Ovary (tissue), 10 donors: ENCODE measurements at places on chromosomes 4 and X.

GRCh38 chrX:24720036-24720435, 26.3 kb downstream of the POLA1 start:
- no peak for DNase-seq

DNA sequence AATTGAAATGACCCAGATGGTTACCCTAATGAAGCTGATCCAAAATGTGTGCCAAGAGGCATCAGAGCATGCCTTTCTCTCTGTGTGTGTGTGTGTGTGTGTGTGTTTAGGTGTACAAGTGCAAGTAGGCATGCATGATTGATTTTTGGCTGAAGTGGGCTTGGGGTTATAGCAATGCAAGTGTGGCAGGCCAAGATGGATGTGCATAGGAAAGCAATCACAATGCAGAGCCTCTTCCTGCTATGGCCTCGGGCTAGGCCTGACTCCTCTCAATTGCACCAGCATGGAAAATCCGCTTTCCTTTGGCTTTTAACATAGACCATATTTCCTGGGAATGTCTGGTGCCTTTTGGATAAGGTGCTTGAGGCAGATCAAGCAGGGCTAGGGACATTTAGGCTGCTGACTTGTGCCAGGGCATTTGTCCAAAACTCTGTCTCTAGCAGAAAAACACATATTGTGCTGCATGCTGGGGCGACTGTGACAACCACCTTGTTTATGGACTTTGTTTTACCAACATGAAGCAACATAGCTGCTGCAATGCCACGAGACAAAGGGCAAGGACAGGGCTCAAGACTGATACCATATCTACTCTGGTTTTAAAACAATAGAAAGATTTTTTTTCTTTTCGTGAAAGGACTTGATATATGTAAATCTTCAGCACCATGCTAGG, 395.7 kb downstream of the RAPGEF2 start:
- no peak for DNase-seq

- no peak for DNase-seq
Measured at GRCh38 chrX:15909605-15910004, 55.0 kb upstream of the AP1S2 start.

- DNase-seq, result no peak
Measured at GRCh38 chr4:74431113-74431826, 13.7 kb upstream of the AREG start.

GRCh38 chrX:111098874-111099273, 2.9 kb downstream of the PAK3 start:
- peak; percentile 23 for DNase-seq

DNA sequence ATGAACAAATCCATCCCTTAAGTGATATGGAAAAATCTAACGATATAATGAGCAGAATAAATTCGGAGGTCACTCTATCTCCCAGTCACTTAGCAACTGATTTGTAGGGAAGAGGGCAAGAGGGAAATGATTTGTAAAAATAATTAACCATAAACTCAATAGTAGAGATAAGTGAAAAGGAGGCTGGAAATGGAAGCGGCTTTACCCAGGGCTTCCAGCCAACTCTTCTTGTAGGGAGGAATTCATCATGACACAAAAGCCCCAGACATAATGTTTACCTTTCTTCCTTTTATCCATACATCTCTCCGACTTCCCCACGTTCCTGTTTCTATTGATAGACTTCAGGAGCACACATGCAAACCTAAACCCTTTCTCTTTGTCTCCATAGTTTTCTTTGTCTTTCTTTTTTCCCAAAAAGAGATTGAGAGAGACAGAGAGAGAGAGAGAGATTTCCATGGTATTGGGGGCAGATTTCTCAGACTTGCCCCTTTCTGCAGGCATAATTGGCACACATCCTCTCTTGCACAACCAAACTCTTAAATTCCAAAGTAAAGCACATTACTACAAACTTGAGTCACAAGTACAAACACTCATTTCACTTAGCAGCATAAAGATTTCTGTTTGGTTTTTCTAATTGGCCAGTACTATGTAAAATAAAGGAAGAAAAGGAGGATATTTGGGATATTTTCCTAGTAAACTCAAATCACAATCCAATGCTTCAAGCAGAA, 140.9 kb downstream of the MAPK10 start:
- DNase-seq, result no peak

- DNase-seq, result no peak
Measured at GRCh38 chr4:123976285-123976684, 579.7 kb downstream of the SPRY1 start.

DNA sequence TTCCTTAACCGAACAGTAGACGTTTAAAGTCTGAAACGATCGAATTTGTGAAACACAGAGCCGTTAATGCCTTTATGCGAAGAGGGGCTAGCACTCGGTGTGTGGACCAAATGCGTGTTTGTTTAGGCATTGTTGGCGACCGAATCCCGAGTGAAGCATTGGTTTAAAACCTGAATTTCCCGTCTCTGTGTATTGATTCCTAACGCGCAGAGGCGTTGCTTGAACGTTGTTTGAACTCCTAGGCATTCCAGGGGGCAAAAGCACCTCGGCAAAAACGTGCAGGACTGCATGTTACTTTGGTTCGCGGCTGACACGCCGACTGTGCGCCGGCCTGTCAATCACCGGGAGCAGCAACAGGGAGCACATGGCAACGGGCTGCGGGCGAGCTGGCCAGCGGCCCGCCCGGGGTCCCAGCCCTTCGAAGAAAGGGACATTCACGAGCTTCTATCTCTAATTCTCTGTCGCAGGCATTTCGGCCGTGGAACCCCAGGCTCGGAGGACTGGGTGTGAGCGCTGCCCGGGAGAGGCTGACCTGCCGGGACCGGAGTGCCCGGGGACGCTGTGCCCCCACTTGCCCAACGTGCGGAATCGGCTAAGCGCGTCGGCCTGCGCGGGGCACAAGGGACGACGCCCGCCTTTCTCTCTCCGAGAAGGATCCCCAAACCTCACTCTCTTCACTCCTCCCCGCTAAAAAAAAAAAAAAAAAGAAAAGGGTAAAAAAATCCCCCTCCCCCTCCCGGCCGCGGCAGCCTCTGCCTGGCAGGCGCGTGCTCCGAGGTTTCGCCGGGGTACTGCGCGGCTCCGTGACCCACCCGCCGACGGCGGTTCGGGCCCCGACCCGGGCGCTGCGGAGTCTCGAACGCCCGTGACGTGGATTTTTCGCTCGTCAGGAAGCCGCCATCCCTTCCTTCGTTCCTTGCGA, 810 bp downstream of the SPRY1 start:
- peak; percentile 63 for DNase-seq

DNA sequence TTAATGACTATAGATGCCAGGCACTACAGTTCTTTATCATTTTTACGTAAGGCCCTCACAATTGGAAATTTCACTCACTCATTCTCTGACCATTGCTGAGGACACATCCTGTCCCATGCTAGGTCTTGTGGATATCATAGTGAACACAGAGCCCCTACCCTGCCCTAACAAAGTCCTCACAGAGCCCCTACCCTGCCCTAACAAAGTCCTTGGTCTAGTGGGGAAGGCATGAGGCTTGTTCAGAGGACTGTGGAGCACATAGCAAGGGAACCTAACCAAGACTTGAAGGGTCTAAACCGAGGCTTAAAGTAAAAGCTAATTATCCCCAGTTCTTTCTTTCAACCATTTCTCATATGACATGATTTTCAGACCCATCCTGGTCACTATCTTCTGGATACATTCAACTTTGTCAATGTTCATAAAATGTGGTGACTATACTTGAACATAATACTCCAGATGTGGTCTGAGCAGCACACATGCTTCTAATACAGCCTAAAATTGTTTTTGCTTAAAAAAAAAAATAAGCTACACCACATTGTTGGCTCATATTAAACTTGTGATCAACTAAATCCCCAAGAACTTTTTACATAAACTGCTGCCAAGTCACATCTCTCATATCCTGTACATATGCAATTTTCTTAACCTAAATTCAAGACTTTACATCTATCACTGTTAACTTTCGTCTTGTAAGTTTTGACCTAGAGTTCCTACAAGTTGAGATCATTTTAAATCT, 77.0 kb downstream of the GPC3 start:
- no peak for DNase-seq

DNA sequence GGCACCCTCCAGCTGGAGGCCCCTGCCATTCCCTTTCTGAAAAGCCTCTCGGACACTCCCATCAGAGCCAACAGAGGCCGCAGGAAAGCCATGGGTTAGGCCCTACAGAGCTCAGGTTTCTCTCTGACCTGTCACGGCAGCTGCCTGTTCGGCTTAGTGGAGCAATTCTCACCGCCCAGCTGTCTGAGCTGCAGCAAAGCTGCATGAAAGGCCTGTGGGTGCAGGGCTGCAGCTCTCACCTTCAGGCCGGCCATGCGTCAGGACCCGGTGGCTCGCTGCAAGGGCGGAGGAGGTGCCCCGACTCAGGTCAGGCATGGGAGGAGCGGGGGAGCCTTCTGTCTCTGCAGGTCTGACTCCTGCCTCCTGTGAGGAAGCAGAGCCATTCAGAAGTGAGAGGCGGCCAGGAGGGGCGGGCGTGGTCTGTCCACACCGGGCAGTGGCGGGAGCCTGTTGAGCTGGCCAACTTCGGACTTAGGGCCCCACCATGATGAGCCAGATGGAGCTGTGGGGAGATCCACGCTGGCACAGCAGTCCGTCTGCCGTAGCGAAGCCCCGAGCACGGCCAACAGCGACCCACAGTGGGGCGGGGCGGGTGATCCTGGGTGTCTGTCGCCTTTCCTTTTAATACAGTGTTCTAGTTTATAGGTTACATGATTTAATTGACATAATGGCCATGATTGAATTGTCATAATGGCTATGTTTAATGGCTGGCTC, 23.4 kb downstream of the PDE6B start:
- no peak for DNase-seq

DNA sequence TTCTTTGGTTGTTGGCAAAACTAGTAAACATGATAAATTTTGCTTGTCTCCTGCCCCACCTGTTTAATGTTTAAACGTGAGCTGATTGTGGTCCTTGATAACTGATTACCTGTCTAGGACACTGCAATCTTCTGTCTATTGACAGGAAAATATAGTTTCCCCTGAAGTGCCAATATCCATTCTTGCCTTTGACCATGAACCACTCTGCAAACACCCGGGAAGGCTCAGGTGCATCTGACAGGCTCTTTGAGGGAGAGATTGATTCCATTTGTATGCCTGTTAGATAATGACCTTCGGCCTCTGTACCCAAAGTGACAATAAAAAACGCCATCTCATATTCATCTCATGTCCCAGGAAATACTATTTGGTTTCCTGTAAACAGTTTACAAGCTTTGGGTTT, 453.0 kb downstream of the CENPC start:
- DNase-seq, result no peak

DNA sequence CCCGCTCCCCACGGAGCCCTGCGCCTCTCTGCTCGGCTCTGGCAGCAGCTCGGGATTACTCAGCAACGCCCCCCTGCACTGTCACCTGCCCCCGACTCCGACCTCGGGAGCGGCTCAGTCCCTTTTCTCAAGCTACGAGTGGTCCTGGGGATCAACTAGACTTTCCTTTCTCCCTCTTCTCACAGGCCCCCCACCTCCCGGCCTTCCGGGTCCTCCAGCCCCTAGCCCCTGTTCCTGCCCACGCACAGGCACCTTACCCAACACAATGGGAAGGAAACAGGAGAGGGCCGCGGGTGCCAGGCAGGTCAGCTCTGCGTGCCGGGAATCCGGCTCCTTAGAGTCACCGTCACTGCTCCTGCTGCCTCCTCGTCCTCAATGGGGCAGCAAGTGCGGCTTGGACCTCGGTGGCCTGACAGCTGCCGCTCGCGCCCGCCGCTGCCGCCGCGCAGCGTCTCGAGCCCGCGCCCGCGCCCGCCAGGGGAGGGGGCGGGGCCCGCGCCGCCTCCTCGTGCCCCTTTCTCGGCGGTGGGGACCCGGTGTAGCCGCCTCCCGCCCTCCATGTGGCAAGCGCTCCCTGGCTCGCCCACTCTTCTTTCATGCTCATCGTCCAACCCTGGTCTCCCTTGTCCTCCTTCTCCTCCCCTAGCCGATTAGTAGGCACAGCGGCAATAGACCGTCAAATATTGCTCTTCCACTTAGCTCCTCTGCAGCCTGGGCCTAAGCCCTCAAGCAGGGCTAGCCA, at the start of gene RAB9B:
TSS of gene RAB9B (minus strand) at position 455 of the 742 bp plus-strand sequence. CDS start 6,473 bp downstream, outside the sequence.
- DNase-seq, result peak; percentile 79
